ENCODE measurements at places on chromosomes 4 and X.

- no peak for ATAC-seq
Measured at GRCh38 chrX:116607776-116608175, 145.0 kb upstream of the CT83 start.

DNA sequence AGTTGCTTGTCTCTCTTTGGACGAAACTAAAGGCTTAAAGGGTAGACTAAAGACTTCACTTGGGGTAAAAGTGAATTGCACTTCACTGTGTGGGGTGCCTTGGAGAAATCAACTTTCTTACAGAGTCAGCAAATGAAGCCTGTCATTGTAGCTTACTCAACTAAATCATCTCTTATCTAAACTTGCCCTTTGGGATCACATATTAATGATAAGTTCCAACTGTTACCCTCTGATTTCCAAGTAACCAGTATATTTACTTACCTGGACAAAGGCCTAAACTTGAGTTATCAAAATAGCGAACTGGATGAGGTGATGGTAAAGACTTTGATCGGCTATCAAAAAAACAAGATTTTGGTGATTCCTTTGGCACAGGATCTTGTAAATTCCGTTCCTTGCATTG, 8.9 kb upstream of the BDH2 start:
- ATAC-seq = no peak

DNA sequence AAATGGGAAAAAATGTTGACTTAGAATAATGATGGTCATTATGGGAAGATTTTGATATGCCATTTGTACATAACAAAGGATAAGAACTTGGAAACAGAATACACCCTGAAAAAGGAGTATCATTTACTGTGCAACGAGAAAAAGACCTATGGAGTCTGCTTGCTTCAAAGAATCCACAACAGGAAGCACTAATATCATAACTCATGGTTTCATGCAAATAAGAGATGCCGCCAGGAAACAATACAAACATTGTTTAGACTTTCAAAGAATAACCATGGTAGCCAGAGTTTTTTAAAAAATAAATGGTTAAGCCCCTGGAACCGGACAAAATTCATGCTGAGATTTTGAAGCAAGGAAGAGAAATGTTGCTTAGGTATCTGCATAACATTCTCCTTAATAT, 139.9 kb upstream of the ETNPPL start:
- no peak for ATAC-seq

DNA sequence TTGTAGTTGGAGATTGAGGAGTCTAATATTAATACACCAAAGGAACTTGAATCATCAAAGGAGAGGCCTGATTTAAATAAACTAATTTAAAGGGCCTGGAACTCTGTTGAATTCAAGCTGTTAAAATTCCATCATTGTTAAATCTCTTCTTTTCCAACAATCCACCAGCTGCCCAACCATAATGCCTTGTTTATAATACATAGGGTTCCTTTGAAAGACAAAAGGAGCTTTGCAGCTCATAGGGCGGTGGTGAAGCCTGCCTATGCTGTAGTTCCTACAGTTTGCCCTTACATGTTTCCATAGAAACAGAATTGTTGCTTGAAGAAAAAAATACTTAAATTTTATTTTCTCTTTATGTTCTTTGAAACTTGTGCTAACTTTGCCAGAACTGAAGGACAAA, 102.8 kb downstream of the GLUD2 start:
- ATAC-seq = no peak

GRCh38 chrX:18410038-18410437, 15.4 kb upstream of the CDKL5 start:
- no peak for ATAC-seq

DNA sequence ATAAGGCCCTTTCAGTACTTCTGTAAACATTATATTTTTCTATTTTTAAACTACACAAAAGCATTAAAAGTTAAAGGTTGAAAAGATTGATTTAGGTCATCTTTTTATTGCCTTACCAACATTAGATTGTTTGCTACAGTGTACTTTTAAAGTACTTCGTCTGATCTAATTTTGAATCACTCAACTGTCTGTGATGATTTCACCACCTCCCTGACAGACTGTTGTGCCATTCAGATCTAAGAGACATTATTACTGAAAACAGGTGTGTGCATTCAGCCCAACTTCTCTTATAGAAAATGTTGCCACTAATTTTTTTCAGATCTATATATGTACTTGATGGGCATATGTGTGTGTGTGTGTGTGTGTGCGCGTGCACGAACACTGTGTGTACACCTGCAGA, 39.3 kb downstream of the GASK1B start:
- ATAC-seq = no peak

GRCh38 chr4:189062047-189062820, 878.4 kb upstream of the FRG1 start:
- ATAC-seq = no peak

GRCh38 chr4:152209772-152210493, 326.0 kb downstream of the FBXW7 start:
- ATAC-seq = no peak

DNA sequence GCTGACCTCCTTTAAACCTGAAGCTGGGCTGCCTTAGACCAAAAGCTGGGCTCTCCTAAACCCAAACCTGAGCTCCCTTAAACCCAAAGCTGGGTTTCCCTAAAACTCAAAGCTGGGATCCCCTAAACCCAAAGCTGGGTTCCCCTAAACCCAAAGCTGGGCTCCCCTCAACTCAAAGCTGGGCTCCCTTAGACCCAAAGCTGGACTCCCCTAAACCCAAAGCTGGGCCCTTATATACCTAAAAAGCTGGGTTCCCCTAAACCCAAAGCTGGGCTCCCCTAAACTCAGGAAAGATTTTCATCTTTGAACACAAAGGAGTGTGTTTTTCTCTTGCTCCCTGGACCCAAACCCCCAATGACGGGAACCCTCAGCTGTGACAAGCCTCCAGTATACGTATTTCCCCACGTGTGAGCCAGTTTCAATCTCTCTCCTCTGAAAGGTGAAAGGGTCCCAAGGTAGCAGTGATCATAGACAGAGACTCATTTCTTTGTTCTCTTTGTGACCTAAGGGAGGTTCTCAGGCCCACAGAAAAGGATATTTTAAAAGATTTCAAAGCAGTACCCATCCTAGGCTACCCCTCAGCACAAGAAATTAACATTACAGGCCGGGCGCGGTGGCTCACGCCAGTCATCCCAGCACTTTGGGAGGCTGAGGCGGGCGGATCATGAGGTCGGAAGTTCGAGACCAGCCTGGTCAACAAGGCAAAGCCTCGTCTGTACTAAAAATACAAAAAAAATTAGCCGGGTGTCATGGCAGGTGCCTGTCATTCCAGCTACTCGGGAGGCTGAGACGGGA, 31.3 kb upstream of the ASMTL start:
- ATAC-seq = no peak

GRCh38 chr4:88006956-88007303, 505 bp upstream of the PKD2 start:
- no peak for ATAC-seq

DNA sequence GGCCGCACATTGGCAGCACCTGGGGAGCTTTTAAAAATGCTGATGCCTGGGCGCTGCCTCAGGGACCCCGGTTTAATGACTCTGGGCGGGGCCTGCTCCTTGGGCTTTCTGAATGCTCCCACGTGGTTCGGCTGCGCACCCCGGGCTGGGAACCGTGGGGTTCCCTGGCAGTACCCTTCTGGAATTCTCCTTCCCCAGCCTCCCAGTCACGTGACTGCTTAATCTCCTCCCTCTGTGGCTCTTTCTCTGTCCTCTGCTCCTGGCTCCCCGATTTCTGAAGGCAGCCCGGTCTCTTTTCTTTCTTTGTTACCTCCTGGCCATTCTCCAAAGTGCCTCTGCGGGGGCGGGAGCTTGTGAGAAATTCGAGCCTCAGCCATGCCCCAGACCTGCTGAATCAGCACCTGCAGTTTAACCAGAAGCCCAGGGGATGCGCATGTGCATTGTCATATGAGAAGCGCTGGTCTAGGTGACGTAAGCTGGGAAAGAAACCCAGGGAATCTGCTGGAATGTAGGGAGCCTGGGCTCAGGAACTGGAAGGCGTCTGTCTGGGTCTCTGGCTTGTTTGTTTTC, 16.6 kb downstream of the CLCN4 start:
- peak; percentile 76 for ATAC-seq

GRCh38 chrX:66203114-66203513, 39.1 kb downstream of the HEPH start:
- ATAC-seq = no peak

DNA sequence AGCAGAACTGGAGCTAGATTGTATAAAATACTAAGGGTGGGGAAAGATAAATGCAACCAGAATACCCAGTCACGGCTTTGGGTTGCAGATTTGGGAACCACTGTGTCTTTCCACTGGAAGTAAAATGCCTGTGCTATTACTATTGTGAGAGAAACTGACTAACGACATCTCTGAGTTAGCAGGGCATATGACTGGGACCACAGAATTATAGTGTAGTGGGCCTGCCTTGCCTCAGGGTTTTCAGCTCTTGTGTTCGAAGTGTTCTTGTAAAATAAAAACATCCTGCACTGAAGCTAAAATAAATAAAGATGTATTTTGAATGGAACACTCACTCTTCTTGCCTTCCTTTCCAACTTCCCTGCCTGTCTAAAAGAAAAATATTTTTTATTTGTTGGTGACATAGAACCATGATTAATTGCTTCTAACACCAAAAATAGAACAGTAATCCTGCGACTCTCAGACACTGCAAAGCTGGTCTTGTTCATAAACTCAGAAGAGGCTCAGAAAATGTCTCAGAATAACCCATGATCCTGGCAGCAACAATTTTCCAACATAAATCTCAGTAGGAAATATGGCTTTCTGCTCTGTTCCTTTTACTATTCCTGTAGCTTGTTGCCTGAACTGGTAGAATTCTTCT, 104.2 kb downstream of the FAM47B start:
- no peak for ATAC-seq

DNA sequence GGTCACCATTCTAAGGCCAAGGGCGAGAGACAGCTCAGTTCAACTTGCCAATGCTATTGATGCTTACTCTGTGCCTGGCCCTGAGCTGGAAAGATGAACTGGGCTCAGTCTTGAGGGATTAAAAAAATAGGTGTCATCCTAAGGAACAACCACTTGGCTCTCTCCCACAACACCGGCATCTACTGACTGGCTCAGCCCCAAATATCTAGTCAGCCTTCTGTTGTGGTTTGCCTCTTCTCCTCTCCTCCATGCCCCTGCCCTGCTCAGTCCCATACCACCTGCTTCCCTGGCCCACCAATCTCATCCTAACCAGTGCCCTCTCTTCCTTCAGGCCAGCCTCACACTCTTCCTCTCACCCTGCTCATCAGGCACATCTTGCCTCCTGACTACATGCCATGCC, 29.6 kb downstream of the KDM5C start:
- no peak for ATAC-seq

- ATAC-seq = no peak
Measured at GRCh38 chr4:2898001-2898400, 54.4 kb downstream of the ADD1 start.

DNA sequence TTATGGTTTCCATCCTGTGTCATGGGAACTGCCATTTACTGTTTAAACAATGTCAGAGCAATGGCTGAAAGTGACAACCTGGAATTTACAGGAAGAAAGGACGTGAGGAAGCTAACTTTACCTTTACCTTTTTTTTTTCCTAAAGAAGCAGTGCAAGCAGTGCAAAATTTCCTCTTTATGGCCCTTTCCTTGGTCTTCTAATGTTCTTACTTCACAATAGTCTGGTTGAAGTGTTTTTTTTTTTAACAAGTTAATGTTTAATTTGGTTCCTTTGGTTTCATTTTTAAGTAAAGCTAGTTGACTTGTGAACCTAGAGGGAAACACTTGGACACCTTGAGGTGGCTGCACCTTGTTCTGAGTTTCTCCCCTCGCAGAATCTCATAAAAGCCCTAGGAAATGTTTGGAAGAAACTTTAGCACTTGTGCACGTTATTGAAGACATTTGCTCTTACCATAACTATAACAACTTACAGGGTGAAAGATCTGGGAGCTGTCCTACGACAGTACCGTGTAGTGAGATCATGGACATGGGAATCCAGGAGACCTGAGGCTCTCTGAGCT, 1.8 kb downstream of the SGMS2 start:
- no peak for ATAC-seq
